Astrocyte of the cerebellum (primary cell): ENCODE measurements at places on chromosomes 2 and 18.
A peak's percentile ranks its signal among the peaks of the same experiment; 100 is the strongest.

- DNase-seq: no peak
Observed at GRCh38 chr2:29714333-29714732, 207.1 kb downstream of the ALK start.

- DNase-seq: no peak
Observed at GRCh38 chr2:24594283-24594682, 103.2 kb downstream of the NCOA1 start.

GRCh38 chr2:240462707-240463273, 27.3 kb downstream of the GPC1 start:
- DNase-seq: no peak

GRCh38 chr2:25951071-25951547, 31.2 kb downstream of the KIF3C start:
- peak; percentile 70 for DNase-seq

GRCh38 chr18:60350941-60351340, 21.6 kb downstream of the MC4R start:
- no peak for DNase-seq

DNA sequence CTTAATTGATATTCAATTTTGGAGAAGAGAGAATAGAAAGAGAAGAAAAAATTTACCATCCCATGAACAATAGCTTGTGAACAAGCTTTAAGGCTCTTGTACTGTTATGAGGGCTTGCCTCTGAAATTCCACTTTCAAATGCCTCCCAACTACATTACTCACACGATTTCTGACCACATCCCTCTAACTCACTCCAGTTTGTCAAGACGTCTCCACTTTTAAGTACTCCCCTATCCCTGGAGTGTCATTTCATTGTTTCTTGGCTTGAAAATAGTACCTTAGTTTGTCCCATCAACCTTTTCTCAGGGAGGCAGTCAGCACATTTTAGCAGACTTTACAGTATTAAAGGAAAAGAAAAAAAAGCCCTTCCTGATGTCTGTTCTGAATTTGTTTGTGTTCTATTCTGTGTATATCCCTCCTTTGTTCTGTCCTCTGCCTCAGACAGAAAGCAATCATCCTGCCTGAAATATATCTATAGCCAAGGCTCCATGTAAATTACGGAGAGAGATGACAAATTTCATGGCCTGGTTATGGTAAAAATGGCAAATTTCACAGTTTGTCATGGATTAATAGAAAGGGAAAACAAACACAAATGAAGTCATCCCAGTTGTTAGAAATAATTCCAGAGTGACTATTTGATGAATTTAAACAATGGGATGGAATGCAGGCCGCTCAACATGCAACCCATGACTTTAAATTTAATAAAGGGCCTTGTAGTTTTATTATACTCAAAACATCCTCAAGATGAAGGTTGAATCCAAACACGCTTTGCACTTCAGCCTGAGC, 228.8 kb downstream of the ETAA1 start:
- peak; percentile 66 for DNase-seq

- DNase-seq: no peak
Observed at GRCh38 chr2:154974041-154974440, 275.5 kb downstream of the KCNJ3 start.

DNA sequence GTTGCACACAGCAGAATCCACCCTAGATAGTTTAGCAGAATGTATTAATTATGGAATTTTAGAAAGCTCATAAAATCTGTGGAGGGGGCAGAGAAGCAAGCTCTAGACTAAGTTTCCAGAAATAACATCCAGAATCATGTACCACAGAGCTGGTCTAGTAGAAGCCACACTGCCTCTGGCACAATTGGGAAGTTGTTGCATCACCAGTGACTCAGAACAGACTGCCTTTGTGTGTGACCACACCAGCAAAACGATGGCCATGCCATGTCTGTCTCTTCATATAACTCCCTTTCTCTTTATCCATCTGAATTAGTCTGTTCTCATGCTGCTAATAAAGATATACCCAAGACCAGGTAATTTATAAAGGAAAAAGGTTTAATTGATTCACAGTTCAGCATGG, 158.9 kb downstream of the CCDC148 start:
- peak; percentile 16 for DNase-seq

GRCh38 chr2:232315049-232315922, 63.3 kb upstream of the ALPP start:
- DNase-seq: peak; percentile 20

DNA sequence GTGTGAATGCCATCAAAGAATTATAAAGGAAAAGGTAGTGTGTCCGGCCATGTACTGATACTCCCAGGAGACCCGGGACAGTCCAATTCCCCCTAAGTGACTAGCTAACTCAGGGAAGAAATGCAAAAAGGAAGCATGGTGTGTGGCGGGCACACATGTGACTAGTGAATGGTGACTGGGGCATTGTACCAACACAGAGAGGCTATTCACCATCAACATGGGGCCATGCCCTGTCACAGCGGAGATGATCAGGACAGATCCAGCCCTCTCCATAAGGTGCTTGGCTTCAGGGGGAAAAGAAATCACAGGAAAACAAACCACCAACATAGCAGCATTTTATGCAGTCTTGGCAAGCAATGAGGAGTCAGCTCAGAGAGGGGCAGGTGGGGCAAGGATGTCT, 34.3 kb downstream of the FAM168B start:
- no peak for DNase-seq

- DNase-seq: no peak
Observed at GRCh38 chr2:49860834-49861233, 706.5 kb upstream of the FSHR start.

GRCh38 chr2:48066000-48066399, 159.7 kb upstream of the FBXO11 start:
- DNase-seq: no peak

DNA sequence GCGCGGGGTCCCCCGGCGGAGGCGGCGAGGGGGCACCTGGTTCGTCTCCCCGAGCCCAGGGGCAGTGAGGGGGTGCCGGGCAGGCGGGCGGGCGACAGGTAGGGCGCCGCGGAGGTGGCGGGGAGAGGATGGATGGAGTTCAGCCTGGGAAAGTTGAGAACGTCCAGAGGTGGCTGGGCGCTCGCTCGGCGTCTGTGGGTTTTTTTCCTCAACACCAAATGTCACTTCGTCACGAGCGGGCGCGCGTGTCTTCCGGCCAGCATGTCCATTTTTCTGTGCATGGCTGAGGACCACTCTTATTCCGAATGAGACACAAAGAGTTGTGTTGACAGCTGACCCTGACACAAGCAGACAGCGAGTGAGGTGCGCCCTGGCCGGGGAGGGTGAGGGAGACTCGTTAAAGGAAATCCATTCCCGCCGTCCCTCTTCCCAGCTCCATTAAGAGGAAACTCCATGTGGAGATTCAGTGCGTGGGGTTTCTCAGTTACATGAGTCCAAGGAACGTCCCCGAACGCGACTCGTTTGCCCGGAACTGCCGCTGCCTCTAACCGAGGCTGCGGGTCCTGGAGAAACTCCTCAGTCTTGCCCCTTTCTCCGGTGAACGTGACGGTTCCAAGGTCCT, 859 bp downstream of the GREB1L start:
- DNase-seq: no peak

DNA sequence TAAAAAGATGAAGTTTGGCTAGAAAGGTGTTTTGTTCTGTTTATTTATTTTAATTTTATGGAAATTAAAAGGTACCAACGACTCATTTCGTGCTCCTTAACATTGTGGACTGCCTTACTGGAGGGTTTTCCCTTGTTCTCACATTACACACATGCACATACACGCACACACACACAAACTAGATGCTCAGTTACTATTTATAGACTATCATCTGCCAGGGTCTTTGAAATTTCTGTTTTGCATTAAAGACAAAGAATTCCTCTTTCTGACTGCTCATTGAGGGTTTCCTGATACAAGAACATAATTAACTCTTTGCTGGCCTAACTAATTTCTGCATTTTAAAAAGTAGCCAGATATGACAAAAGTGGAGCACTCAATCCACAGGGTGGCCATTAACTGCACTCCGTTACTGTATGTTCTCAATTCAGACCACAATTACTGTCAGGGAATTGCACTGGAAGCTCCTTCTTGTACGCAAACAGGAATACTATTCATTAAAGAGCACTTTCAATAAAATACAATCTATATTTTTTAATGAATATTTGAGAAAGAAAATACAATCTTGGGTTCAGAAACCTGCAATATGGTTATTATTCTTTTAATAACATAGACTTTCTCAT, 366.9 kb upstream of the GALNT5 start:
- DNase-seq: no peak

- DNase-seq: no peak
Observed at GRCh38 chr2:219731173-219731572, 103.7 kb downstream of the SLC4A3 start.

DNA sequence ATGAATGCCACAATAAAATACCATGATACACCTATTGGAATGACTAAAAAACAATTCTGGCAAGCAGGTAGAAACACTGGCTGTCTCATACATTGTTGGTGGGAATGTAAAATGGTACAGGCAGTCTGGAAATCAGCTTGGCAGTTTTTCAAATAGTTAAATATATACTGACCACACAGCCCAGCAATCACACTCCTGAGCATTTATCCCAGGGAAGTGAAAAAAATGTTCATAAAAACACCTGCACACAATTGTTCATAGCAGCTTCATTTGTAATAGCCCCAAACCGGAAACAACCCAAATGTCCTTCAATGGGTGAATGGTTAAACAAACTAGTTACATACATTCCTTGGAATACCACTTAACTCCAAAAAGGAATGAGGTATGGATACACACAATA, 137.2 kb downstream of the TFCP2L1 start:
- DNase-seq: peak; percentile 19

DNA sequence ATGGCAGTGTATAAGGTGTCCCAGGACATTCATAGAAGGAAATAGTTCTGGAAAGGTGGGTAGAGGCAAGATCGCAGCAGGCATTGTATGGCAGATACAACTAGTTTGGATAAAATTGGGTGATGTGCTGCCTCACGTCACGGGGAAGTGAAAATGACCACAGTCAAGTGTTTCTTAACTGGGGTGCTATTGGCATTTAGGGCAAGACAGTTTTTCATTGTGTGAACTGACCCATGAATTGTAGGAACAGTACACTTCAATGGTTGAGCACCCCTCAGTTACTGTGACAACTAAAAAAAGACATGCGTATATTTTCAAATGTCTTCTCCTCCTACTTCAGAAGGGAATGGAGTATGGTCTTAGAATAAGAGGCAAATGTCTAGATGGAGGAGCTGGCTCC, 22.3 kb upstream of the CYRIA start:
- no peak for DNase-seq

DNA sequence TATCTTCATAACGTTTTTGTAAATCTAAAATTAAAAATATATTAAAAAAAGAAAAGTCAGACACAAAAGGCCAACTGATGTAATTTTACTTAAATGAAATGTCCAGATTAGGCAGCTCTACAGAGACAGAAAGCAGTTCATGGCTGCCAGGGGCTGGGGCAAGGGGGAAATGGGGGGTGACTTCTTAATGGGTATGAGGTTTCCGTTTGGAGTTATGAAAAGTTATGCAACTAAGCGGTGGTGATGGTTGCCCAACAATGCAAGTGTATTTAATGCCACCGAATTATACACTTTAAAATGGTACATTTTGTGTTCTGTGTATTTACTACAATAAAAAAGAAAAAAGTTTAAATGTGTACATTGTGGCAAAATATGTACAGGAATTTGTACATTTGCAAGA, 70.2 kb upstream of the TEX51 start:
- DNase-seq: no peak

DNA sequence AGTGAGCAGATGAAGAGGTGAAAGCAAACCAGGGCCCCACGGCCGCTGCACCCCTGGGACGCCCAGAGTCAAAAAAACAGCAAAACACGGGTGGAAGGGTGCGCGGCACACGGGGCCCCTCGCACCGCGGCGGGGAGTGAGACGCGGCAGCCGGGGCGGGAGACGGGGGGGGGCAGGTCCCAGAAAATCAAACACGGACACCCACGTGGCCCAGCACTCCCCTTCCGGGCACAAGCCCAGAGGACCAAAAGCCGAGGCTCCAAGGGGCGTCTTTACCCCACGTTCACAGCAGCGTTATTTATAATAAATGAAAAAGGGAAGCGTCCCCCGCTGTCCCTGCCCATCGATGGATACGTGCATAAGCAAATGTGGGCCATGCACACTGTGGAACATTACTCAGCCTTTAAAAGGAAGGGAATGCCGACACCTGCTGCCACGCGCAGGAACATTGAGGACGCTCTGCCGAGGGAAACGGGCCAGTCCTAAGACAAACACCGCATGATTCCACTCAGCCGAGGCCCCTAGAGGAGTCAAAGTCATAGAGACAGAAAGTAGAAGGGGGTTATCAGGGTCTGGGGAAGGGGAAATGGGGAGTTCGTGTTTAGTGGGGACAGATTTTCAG, 677 bp upstream of the COPS9 start:
- no peak for DNase-seq

GRCh38 chr18:7601246-7601615, 34.1 kb downstream of the PTPRM start:
- DNase-seq: peak; percentile 84

- DNase-seq: no peak
Observed at GRCh38 chr2:240567872-240568677, at the start of gene RNPEPL1. RNPEPL1 (plus strand) TSS chr2:240568484; CDS start chr2:240568587, 103 bp downstream.

GRCh38 chr2:102283996-102284395, 27.4 kb upstream of the IL1RL1 start:
- no peak for DNase-seq

- DNase-seq: no peak
Observed at GRCh38 chr18:5167831-5168230, 29.2 kb downstream of the AKAIN1 start.

DNA sequence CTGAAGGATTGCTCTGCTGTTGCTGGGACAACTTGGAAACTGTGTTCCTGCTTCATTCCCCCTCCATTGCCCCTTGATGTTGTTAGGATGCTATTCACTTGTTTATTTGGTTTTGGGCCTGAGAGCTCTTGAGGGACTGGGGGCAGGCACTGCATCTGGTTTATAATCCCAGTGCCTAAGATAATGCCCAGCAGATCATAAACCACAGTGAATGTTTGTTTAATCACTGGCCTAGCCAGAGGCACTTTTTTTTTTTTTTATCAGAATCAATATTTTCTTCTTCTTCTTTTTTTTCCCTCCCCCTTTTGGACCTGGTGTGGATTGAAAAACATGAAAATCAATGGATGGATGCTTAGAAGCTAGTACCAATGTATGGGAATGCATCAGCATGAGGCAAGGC, 38.1 kb downstream of the KCNS3 start:
- no peak for DNase-seq

GRCh38 chr2:188471166-188471565, 179.5 kb downstream of the GULP1 start:
- DNase-seq: no peak

DNA sequence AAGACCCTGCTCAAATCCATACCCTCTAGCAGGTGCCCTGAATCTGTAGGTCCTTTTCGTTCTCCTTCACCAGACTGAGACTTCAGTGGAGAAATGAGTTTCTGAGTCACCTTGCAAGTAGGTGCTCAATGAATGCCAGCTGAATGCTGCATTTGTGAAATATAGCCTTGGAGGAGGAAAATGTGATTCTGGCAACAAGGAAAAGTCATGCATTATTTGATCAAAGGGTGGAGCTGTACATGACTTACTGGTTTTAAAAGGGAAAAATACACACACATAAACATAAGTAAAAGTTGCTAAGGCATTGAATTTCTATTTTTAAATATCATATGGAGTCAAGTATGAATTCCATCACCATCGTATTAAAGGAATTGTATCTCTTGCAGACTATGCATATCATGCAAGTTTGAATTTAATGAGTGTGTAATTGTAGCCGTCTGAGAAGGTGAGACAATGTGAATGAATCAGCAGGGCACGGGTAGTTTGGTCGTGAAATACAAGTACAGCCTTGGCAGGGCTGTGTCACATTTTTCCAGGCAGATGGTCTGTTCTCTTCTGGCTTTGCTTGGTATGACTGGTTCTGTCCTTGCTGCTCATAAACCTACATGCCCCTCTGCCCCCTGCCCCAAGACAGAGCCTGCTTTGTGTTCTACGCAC, 160.8 kb downstream of the COL6A3 start:
- DNase-seq: no peak

- no peak for DNase-seq
Observed at GRCh38 chr2:240159251-240159839, 18.9 kb upstream of the OTOS start.
